Activated T-helper 2 cell treated with anti-CD3 and anti-CD28 coated beads, Interferon-gamma antibody, Interleukin-2, Interleukin-4, amounts not matched to agents 10 μg/mL and 5 μg/mL and 100 μg/mL, durations not matched to agents 14 hours and 24 hours and 36 hours (primary cell): ENCODE measurements at places on chromosomes 7 and 10. TPM values are rescaled to one million over a fixed set of nuclear protein-coding genes. Genes with fewer than 3 reads are reported as not detected.

SPDYE2B gene
- total RNA-seq = not detected in 2 replicates

ASB10 gene
- not detected in 2 replicates for total RNA-seq

UNCX gene
- total RNA-seq = not detected in 2 replicates

NEUROD6 gene
- not detected in 2 replicates for total RNA-seq

CALHM1 gene
- total RNA-seq = 0.09 TPM in 1 of 2 replicates, not detected in the other

CFTR gene
- 0.02 TPM in 1 of 2 replicates, not detected in the other for total RNA-seq

TNRC18 gene
- total RNA-seq = 47.3 and 52.7 TPM in 2 replicates

APBB1IP gene
- total RNA-seq = 45.2 and 47.4 TPM in 2 replicates
